ENCODE measurements at places on chromosomes 1 and 21.

- no peak for DNase-seq
Observed at GRCh38 chr1:169873582-169874199, 20.0 kb downstream of the SCYL3 start.

- DNase-seq: peak; percentile 23
Observed at GRCh38 chr1:162404550-162405160, 7.3 kb downstream of the SH2D1B start.

DNA sequence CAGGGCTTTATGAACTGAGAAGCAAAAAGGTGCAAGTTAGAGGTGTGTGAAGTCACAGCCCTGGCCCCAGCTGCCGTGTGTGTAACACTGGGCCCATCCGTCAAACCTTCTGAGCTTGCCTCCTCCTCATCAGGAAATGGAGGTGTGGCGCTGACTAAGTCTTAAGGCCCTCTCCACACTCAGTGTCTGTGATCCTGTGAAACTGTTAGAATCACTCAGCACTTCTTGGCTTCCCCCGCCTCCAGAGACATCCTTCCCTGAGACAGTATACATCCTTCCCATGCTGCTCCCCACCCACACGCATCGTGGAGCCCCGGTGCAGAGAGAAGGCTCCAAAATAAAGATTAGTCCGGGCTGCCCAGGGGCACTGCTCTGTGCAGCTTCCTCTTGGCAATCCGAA is 33.3 kb downstream of the LRP8 start:
- no peak for DNase-seq

GRCh38 chr1:99149952-99150351 is 114.3 kb upstream of the PLPPR4 start:
- DNase-seq: no peak

DNA sequence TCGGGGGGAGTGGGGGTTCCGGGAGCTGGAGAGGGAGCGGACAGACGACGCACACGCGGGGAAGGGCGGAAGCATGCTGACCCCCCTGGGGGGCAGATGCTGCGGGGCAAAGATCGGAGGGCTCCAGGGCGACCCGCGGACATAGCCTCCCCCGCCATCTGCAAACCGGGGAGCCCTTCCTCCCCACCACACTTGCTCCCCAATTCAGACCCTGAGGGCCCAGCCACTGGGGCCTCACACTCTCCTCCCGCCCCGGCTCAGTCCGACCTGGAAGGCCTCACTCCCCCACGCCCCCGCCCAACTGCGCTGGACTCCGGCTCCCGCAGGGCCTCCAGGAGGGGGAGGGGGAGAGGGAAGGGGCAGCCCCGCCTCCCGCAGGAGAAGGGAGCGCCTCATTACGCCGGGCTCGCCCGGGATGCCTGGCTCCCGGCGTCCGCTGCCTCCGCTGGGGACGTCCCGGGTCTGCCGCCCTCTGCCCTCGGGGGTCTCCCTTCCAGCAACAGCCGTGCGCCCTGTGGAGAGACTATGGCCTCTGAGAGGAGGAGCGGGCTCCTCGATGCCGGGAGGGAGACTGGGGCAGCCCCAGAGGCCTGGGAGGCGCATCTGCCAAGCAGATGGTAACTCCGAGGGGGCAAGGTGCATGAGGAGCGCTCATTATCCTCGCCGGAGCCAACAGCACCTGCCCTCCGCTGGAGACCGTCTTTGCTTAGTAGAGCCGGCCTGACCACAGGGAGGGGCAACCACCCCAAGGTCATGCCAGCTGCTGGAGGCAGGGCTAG is 636 bp upstream of the CAMK2N1 start:
- DNase-seq: no peak

Data from fibroblast of skin of left quadriceps (primary cell).